ENCODE measurements at places on chromosomes 3 and 15. TPM values are rescaled to one million over a fixed set of nuclear protein-coding genes. Genes with fewer than 3 reads are reported as not detected.

GRCh38 chr3:99885851-99886250 is 68.2 kb downstream of the CMSS1 start:
- DNase-seq: no peak

The SERPINI1 gene
- 9.1 TPM for polyA plus RNA-seq

DNA sequence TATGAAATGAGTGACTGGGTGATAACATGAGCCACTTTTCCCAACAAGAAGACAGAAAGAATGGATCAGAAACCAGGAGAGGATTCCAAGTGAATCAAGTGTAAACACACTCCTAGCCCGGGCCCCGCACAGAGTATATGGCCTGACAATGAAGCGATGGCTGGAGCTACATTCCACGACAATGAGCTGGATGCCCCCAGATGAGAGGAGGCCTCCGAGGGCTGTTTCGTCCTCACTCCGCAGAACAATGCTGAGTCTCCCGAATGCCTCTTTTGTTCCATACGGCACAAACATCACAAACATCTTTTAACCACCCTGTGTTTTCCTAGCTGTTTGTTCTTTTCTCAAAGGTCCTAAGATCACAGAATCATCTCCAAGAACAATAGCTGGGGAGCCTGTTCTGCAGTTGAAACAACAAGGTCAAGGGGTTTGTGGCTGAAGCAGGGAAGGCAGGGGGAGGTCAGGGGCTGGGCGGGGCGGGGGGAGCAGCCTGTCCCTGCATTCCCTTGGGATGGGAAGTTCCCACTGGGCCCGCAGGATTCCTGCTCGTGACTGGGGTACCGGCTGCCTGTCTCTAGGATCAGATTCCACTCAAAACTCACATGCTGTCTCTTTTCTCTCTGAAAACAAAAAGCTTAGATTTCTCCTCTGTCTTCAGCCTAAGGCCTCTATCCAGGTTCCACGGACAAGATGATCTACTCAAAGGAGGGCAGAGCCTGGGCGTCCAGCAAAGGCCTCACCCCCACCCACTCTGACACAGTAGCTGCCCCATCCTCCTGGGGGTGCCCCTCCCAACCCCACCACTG is 151.3 kb downstream of the XXYLT1 start:
- no peak for DNase-seq

The SNTN gene
- polyA plus RNA-seq: not detected

The EPB42 gene
- 0.11 TPM for polyA plus RNA-seq

- DNase-seq: no peak
These were observed 140.7 kb downstream of the CMSS1 start for GRCh38 chr3:99958222-99958912.

The SPRED1 gene
- polyA plus RNA-seq: 5.7 TPM

GRCh38 chr15:38724827-38725226 is 160.2 kb upstream of the RASGRP1 start:
- DNase-seq: no peak

DNA sequence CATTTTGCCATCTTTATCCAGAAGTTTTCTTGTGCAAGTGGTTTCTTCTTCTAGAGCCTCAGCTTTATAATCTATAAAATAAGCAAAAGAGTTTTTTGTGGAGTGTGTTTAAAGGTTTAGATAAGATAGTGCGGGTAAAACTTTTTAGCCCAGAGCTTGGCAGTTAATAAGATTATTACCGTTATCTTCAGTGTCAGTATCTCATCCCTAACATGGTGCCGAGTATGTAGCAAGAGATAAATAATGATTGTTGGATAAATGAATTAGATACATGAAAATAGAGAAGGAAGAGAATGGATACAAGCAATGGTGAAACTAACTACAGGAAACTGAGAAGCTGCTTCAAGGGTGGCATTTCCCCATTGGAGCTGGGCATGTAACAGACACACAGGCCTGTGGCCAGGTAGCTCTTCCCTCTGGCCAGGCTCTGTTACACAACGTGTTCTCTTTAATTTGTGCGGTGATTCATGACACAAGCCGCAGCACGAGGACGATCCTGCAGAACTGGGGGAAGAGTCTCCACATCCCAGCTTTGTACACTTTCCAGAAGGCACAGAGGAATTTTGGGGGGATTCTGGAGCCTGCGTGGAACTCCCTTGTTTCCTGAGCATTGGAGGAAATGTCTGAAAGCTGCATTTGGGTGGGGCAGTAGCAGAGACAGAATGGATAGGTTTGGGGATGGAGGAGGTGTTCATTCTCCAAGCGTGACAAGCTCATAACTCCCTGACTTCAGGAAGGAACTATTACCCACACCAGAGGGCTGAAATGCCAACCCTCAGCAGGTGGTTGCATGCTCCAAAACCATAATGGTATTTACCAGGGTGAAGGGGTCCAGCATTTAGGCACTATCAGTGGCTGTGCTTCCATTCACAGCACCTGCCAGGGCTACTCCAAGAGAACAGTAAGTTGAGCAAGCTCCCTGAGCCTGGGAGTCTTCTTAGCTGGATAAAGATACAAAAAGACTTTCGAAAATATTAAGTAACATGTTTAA is 14.2 kb upstream of the ST6GAL1 start:
- DNase-seq: no peak

The CHCHD4 gene
- 8.4 TPM for polyA plus RNA-seq

- peak; percentile 93 for DNase-seq
These were observed at the start of gene DIS3L for GRCh38 chr15:66293419-66294156. Gene DIS3L, plus strand, starts transcription at chr15:66293568. Its CDS starts 29 bp downstream, at chr15:66293597.

- no peak for DNase-seq
These were observed 291.0 kb downstream of the TBL1XR1 start for GRCh38 chr3:176906046-176906905.

GRCh38 chr3:123193448-123194101 is 8.2 kb upstream of the SEC22A start:
- no peak for DNase-seq

DNA sequence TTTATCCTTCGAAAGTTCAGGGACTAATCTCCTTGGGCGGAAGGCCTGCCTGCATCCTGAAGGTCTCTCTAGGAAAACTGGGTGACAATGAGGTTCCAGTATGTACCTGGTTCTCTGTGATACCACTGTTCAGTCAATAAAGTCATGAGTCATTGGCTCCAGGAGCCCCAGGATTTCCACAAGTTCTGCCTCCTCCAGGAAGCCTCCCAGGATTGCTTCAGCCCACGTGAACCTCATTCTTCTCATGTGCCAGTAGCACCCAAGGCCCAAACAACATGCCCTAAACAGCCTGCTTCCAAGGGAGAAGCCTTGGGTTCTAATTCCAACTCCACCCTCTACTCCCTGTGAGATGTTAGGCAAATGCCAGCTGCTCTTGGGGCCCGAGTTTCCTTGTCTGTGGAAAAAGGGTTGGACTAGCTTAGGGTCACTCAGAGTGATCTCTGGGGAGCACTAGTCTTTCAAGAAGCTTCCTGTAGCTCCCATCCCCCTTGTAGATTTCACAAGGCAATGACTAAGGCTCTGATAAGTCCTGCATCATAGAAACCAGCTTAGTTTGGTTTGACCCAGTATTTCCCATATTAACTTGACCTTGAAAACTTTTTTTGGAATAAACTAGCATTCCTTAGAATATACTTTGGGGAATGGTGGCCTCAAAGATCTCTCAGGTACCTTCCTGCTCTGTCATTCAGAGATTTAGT is 118.3 kb upstream of the ATP2B2 start:
- DNase-seq: peak; percentile 35

DNA sequence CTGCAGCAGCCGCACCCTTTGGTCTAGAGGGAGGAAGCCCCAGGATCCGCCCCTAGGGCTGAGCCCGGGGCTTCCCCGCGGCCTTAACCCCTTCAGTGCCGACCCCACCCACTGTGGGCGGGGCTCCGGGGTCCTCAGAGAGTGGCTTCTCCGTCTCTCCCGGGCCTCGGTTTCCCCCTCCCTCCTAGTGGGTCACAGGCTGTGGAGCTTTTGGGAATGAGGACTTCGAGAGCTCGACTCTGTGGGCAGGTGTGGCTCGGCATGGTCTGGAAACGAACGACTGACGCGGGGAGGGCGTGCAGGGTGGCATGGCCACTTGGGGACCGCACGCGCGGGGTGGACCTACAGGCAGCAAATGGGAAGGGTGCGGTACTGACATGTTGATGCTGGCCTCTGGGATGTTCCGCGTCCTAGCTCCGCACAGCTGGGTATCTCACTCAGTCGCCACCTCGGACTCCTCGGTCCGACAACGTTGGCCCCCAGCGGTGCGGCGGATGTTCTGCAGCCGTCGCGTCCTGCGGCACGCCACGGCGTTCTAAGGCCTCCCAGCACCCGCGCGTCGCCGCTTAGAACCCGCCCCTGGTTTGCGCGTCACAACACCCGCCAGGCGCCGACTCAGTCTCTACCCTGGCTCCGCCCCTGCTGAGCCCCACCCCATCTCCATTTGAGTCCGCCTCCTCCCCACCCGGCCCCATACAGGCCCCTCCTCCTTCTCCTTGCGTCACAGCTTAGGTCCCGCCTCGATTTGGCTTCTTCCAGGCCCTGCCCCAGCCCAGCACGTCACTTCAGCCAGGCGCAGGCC is at the start of the genes HYAL3 and NAA80:
Gene HYAL3 (minus strand): TSS at position 570 of the 802 bp plus-strand sequence. CDS start 3,803 bp downstream, outside the sequence.
Gene NAA80 (minus strand): TSS at position 570 of the 802 bp plus-strand sequence. CDS start 1,942 bp downstream, outside the sequence.
- peak; percentile 100 for DNase-seq

GRCh38 chr15:69593981-69594966 is 141.7 kb downstream of the RPLP1 start:
- DNase-seq: no peak

The ITIH1 gene
- polyA plus RNA-seq: 5.9 TPM

GRCh38 chr15:37094915-37095711 is 5.2 kb downstream of the MEIS2 start:
- DNase-seq: peak; percentile 73

- no peak for DNase-seq
These were observed 14.3 kb upstream of the FBXL22 start for GRCh38 chr15:63582718-63583426.

DNA sequence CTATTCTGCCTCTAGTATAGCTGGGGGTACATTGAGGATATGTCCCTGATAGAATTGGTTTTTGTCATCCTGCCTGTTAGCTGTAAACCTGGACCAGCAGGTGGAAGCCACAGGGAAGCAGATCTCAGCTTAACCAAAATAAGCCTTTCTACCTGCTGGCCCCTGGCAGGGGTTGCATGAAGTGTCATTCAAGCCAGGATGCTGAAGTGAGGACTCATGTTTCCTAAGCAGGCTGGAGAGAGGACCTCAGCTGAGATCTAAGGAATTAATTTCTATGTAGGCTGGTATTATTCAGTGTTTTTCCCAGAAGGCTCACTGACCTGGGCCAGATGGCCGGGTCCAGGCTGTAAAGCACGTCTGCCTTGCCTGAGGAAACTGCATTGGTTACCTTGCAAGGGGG is 128.9 kb downstream of the MEGF11 start:
- no peak for DNase-seq

- DNase-seq: no peak
These were observed 341.4 kb downstream of the NAALADL2 start for GRCh38 chr3:175200391-175201095.

DNA sequence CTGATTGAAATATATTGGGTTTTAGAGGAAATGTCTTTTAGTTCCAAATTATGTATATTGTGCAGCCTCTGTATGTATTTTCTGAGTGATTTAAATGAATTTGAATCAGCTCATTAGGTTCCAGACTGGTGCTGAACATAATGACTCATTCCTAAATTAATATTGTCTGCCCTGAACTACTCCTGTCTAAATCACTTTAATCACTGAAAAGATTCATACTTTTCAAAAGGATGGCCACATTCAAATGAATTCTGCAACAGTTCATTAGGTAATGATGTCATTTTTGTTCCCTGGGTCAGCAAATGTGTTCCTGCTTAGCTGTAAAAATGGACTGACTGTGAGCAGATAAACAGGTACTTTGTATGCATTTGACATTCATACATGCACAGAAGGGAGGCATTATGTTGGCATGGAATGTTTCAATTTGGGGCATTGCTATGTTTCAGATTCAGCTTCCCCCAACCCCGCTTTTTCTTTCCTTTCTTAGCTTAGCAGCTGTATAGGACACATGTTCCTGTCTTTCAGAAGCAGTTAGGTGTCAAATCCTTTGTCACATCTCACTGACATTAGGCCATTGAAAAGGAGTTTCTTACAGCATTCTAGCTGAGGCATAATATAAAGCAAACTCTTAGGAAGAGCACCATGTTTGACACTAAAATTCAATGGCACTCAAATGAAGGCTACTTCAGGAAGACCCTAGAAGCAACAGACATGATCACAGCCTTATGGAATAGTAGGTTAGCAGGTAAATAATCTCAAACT is 318.5 kb upstream of the ARPP21 start:
- DNase-seq: no peak

DNA sequence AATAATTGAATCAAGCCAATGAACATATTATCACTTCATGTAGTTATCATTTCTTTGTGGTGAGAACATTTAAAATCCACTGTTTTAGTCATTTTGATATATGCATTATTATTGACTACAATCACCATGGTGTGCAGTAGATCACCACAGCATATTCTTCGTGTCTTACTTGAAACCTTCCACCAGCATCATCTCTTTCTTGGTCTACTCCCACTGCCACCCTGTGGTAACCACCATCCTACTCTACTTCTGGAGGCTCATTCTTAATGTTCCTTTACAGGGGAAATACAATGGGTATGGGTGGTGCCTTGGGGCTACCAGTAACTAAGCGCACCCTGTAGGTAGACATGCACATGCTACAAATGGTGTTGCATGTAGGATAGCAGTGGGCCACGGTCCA is 25.4 kb downstream of the PXK start:
- DNase-seq: no peak

The CIDEC gene
- 0.13 TPM for polyA plus RNA-seq

The SIDT1 gene
- polyA plus RNA-seq: 12.8 TPM

- DNase-seq: no peak
These were observed 76.2 kb downstream of the ITGB5 start for GRCh38 chr3:124810970-124811369.

DNA sequence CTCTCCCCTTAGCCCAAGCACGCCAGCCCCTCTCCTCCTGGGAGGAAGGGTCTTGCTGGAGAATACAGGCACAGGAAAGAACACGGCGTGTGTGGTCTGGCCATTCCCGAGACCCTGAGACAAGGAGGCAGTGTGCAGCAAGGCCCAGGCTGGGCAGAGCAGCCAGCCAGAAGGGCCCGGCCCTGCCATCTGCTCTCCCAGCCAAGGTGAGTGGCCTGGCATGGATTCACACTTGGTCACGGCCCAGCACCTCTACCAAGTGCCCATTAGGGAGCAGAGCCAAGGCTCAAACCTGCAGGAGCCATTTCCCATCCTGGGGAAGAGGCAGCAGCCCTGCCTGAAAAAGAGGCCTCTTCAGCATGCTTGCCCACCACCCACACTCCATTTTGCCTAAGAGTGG is 28.6 kb downstream of the MEGF11 start:
- DNase-seq: peak; percentile 63

The HYAL2 gene
- 155 TPM for polyA plus RNA-seq

GRCh38 chr3:139629033-139629432 is 48.7 kb downstream of the NMNAT3 start:
- DNase-seq: no peak

The PCSK6 gene
- polyA plus RNA-seq: 21.7 TPM

The FBXL2 gene
- polyA plus RNA-seq: 0.20 TPM

The MOBP gene
- not detected for polyA plus RNA-seq

DNA sequence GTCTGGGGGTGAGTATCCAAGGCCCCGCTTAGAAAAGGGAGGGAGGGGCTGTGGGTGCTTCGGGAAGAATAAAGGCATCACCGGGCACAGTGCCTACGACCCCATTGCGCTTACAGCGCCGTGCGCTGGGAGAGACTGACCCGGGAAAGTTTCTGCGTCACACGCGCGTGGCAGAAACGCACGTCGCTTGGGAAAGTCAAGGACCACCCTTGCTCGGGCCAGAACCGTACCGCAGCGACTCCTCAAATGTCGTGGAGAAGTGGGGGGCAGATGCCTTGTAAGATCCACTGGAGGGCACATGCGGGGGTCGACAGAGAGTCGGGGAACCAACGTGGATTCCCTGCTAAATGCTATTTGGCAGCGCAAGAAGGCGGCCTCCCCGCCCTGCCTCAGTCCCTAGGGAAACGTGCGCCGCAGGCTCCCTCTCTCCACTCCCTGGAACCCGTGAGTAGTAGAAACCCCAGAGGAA is 2.4 kb downstream of the ADAMTS9 start:
- DNase-seq: peak; percentile 70

- no peak for DNase-seq
These were observed 24.9 kb upstream of the KBTBD12 start for GRCh38 chr3:127889976-127890650.
